HFFc6 (cell line): ENCODE measurements at places on chromosomes 16 and 17. TPM values are rescaled to one million over a fixed set of nuclear protein-coding genes. Genes with fewer than 3 reads are reported as not detected.
A peak's percentile ranks its signal among the peaks of the same experiment; 100 is the strongest.

- DNase-seq: no peak
These were observed 5.0 kb upstream of the DNASE1L2 start for GRCh38 chr16:2231016-2231931.

- no peak for DNase-seq
These were observed 24.9 kb downstream of the MPP3 start for GRCh38 chr17:43808076-43808475.

DNA sequence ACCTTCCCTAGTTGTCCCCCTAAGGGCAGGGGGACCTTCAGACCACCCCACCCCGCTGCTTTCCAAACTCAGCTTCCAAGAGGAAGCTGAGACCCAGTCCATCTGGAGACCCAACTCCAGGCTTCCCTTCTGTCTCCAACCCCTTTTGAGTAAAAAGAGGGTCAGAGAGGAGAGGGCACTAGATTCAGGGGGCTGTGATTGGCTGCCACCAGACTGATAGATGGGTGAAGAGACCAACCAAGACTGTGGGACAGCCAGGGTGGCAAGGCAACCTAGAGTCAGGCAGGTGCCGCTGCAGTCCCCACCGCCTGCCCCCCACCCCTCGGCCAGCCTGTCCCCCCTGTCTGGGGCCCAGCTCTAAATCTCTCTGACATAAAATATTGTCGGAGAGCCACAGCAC lies 92.5 kb downstream of the SDK2 start:
- no peak for DNase-seq

GRCh38 chr16:14097182-14097959 lies 26.3 kb downstream of the MRTFB start:
- DNase-seq: peak; percentile 8

- DNase-seq: no peak
These were observed 91.3 kb downstream of the SOCS1 start for GRCh38 chr16:11164482-11165270.

- DNase-seq: peak; percentile 68
These were observed 73.0 kb downstream of the BMERB1 start for GRCh38 chr16:15507301-15507958.

DNA sequence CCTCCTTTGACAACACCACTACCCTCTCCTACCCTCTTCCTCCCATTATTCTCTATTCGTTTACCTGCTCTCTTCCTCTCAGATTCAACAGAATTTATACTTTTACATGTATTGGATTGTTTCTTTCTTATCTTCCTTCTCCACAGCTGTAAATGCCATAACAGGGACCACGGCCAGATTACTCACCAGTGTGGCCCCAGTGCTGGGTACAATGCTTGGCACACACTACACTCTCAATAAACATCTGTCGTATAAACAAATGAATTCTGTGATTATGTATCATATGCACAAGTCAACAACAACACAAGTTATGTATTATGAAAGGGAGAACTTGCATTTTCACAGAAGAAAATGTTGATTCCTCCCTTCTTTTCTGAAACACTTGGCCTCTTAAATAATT lies 20.0 kb downstream of the AARSD1 start:
- no peak for DNase-seq

- DNase-seq: no peak
These were observed 426.3 kb downstream of the SLC39A11 start for GRCh38 chr17:72665852-72666851.

- no peak for DNase-seq
These were observed 34.2 kb downstream of the TBC1D3B start for GRCh38 chr17:36142235-36142634.

- peak; percentile 69 for DNase-seq
These were observed 7.3 kb downstream of the ST6GALNAC2 start for GRCh38 chr17:76578376-76578775.

DNA sequence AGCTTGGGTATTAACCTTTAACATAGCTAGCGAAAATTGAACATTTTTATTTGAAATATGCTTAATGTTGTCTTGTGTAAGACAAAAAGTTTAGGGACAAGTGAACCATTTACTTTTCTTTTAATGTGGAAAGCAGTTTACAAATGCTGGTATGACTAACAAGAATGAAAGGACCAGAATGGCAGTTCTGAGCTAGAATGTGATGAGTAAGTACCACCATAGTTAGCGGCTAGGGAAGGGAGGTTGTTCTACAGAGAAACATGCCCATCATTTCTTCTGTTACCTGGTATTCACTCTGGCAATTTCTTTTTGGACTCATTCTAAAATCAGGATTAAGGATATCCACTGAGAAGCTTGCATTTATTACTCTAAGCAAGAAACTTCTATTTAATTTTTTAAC lies 121.1 kb downstream of the WWOX start:
- DNase-seq: no peak

- DNase-seq: peak; percentile 65
These were observed 12.8 kb upstream of the CCL8 start for GRCh38 chr17:34306466-34306865.

- no peak for DNase-seq
These were observed 158.0 kb upstream of the HS3ST3A1 start for GRCh38 chr17:13759518-13760335.

GRCh38 chr16:85724936-85725335 lies 26.0 kb downstream of the C16orf74 start:
- no peak for DNase-seq

GRCh38 chr16:90028985-90029384 lies 9.7 kb upstream of the DBNDD1 start:
- DNase-seq: no peak

GRCh38 chr16:49857423-49858181 lies 1.7 kb upstream of the ZNF423 start:
- no peak for DNase-seq

GRCh38 chr17:1557355-1558095 lies 5.1 kb downstream of the PITPNA start:
- no peak for DNase-seq

DNA sequence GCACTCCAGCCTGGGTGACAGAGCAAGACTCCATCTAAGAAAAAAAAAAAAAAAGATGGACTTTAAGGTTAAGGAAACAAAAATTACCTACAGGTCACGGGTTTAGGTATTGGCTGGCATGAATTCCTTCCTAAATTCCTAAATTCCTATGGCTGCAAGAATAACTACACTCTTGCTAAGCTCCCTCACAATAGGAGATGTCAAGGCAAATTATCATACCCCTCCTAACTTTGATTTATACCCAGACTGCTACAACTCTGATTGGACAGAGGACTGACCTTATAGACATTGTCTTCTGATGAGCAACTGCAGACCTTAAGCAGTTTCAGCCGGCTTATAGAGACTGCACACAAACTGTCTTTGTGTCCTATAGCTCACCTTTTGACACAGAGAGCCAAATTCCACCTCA lies 25.1 kb upstream of the TMC7 start:
- no peak for DNase-seq

DNA sequence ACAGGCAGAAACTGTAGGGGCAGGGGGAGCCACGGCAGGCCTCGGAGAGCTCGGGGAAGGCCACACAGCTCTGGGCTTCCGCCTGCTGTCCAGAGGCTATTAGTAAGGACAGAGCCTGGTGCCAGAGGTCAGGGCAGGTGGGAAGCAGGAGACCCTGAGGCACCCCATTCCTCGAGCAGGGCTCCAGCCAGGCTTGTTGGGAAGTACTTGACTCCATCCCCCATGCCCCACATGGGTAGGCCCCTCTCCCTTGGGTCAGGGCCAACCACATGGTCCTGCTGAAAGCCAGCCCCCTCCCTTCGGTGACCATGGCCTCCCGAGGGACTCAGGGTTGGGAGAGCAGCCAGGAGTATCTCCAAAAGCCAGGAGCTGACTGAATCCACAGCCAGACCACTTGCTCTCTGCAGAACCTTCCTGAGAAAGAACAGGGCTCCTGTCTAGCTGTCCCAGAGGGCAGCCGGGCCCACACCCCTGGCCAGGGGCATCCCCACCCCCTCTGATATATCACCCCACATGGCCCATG lies 17.4 kb upstream of the MPRIP start:
- DNase-seq: no peak

TBC1D3D gene
- total RNA-seq: 0.42 to 0.93 TPM (median 0.85 TPM) in 3 replicates

CPNE7 gene
- 17.3 to 22.2 TPM (median 18.1 TPM) in 3 replicates for total RNA-seq

FLOT2 gene
- 46.7 to 77.5 TPM (median 58.0 TPM) in 3 replicates for total RNA-seq

CDRT15 gene
- not detected in 2 replicates for total RNA-seq

FSCN2 gene
- 0.88 and 1.4 TPM in 2 replicates for total RNA-seq

GGA3 gene
- 21.4 to 24.4 TPM (median 22.1 TPM) in 3 replicates for total RNA-seq

LDHD gene
- 0.60 and 1.6 TPM in 2 replicates for total RNA-seq

ANTKMT gene
- total RNA-seq: 48.8 to 50.1 TPM (median 49.0 TPM) in 3 replicates

KRT31 gene
- total RNA-seq: 0.09 TPM in 1 of 3 replicates, not detected in the others

MAP2K3 gene
- total RNA-seq: 188 to 220 TPM (median 198 TPM) in 3 replicates

MYBBP1A gene
- 67.1 and 68.9 TPM in 2 replicates for total RNA-seq

EVI2B gene
- 0.54 to 1.7 TPM (median 0.73 TPM) in 3 replicates for total RNA-seq

CD19 gene
- not detected in 3 replicates for total RNA-seq

GPATCH8 gene
- total RNA-seq: 24.4 and 29.1 TPM in 2 replicates
